ENCODE measurements at places on chromosomes 4 and X.
A peak's percentile ranks its signal among the peaks of the same experiment; 100 is the strongest.

- peak; percentile 81 for DNase-seq
Measured at GRCh38 chr4:173171098-173171497, 2.5 kb downstream of the GALNT7 start.

DNA sequence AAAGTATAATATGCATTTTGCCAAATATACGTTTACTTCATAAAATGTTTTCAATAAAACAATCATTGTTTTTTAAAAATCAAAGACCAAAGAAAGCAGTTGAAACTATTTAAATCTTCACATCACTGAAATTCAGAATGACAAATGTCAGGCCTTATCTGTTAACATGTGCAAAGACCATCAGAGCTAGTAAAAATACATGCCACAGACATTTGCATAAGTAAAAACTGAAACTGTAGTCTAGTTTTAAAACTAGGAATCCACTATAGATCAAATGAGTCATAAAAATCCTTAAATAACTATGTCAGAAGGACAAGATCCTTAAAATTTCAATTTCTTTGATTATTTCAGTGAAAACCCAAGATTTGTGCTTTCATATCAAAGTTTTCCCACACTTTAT is 24.8 kb downstream of the KLHL15 start:
- DNase-seq: no peak

DNA sequence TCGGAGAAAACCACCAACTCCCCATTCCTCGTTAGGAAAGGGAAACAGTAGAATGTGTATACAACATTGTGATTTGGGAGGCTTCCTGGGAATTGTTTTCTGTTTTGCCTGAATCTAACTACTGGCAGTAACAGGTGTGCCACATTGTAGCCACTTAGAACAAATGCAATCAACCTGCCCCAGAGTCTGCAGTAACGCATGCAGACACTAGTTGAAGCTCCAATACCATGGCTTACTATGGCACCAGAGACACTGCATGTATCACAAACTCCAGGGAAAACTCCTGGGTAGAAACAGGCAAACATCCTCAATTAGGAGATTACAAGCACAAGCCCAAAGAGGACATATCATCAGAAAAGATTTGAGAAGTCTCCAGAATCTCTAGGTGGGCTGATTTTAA is 154.2 kb upstream of the NEIL3 start:
- DNase-seq: no peak

- peak; percentile 23 for DNase-seq
Measured at GRCh38 chr4:99404595-99405287, 30.4 kb downstream of the ADH7 start.

GRCh38 chr4:6988016-6988715 is 55.0 kb upstream of the TADA2B start:
- peak; percentile 47 for DNase-seq

DNA sequence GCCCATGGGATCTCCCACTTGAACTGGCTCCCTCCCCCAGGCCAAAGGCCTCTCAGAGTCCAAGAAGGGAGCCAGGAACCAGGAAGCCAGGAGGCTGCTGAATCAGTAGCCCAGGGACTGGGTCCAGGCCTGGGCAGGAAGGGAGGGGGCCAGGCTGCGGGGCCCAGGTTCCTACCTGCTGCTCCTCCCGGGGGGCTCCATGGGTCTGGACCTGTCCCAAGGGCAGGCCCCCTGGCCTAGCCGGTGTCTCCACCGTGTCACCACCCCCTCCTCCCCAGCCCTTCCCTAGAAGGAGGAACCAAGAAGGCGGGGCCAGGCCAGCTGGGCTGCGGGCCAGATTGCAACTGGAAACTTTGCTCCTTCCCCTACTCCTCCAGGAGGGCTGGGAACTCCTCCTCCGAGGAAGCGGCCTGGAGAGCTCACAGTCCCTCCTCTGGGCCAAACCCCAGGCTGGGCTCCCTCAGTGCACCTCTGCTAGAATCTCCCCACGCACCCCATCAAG is at the start of gene IQSEC2:
IQSEC2 (minus strand) TSS at position 264 of the 502 bp plus-strand sequence.
- DNase-seq: peak; percentile 85

GRCh38 chrX:45517090-45517973 is 316.7 kb upstream of the DIPK2B start:
- no peak for DNase-seq

DNA sequence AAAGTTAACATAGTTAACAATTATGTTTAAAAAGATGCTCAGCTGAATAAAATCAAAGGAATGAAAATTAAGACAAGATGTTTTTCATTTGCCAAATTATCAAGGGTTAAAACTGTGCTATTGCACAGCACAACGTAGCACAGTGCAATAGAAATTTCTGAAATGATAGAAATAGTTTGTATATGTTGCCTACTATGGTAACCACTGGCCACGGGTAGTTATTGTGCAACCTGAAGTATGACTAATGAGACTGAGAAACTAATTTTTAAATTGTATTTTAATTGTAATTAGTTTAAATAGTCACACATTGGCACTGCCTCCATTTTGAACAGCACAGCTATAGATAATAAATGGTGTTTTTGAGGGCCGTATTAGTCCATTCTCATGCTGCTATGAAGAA is 343.1 kb upstream of the FAM241A start:
- DNase-seq: no peak

DNA sequence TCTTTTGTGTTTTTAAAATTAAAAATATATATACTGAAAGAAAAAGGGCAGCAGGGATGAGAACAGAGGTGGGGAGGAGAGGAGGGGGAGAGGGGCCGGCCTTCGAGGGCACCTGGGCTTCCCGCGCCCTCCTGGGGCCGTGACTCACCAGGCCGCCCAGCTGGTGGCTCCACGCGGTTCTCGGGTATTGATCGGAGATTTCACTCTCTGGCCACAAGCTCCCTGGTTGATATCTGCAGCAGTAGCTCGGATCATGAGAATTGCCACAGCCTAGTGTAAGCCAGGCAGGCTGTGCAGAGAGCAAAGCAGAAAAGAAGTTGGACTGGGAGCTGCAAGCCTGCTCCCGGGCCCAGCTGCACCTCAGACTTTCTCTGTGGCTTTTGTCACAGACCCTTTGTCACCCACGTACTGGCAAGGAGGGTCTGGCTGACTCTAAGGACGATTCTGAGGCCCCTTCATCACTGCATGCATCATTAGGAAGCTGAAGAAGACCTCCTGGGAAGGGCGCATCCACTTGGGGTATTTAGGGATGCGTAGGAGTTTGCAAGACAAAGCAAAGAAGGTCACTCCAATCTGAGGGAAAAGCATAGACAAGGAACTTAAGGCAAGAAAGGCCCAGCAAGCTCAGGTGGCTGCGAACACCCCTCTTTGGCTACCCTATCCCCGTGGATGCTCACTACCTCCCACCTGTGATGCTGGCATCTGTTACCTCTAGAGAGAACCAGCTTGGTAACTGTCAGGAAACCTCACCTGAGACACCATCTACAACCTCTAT is 71.7 kb downstream of the CPZ start:
- no peak for DNase-seq

GRCh38 chr4:107572281-107572680 is 147.8 kb downstream of the PAPSS1 start:
- no peak for DNase-seq

- peak; percentile 78 for DNase-seq
Measured at GRCh38 chr4:165222651-165222994, 15.3 kb downstream of the KLHL2 start.

GRCh38 chrX:138897621-138898492 is 186.3 kb upstream of the FGF13 start:
- no peak for DNase-seq

DNA sequence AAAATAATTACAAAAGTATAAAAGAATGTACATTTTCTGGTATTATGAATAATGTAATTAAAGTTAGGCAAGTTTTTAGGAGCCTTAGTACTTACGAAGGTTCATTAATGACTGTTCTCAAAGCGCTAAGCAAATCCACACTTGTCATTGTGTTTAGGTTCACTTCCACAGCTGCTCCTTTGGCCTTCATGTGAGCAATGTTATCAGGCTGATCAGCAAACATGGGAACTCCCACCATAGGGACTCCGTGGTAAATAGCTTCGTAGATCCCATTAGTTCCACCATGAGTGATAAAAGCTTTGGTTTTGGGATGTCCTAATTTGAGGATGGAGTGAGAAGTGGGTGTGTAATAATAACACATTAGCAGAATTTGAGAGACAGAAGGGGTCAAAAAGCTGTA is 45.1 kb downstream of the UGT2A2 start:
- DNase-seq: peak; percentile 48

GRCh38 chr4:109803924-109804571 is 2.2 kb upstream of the CFI start:
- peak; percentile 73 for DNase-seq

DNA sequence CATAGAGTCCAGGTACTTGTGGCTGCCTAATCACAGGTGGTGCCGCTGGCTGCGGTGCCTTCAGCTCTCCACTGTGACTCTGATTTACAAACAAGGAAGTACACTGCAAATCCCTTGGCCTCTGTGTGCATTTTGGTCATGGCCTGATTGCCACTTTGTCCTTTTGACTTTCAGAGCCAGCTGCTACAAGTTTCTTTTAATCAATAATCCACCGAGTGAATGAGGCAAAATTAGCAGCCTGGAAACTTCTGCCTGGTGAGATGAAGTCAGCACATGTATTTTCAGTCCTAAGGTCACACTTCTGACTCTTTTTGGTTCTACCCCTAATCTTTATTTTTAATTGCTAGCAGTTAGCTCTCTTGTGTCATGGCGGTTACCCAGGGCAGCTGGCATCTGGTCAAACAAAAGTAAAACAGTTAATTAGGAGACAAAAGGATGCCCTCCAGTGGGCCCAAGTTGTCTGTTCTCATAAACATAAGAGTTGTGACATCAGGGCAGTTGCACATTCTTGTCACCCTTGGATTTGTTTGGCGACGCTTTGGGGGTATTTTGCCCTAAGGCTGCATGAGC is 62.3 kb upstream of the LNX1 start:
- peak; percentile 42 for DNase-seq

DNA sequence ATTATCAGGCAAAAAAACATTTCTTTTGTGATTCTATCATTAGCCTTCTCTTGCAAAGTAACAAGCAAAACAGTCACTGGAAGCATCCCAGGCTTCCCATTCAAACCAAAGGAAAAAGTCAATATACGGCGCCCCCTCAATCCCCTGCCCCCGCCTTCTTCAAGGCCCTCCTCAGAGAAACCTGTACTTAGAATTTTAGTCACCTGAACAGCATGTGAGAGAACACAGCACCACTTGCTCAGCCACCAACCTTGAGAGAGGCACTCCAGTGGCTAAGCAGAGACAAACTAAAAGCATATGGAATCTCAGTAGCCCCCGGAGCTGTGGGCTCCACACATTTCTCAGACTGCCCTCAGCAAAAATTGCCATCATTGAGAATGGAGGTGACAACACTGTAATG is 25.2 kb downstream of the LEF1 start:
- DNase-seq: no peak

DNA sequence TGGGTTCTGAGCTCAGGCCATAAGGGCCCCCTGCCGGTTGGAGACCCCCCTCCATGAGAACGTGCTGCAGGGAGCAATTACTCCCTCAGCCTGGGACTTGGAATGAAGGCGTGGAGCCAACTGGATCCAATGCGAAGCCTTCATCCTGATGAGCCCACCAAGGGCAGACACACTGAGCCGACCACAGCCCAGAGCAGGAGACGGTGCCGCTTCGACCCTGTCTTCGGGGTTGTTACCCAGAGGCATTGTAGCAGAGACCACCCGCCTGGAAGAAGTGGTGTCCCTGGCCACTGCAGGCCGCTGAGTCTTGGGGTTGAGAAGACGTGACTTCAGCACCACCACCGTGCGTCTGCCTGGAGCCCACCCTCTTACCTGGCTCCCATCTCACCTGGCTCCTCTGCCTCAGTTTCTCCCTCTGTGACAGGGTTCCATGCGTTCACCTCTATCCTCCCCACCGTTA is 7.0 kb upstream of the NKX1-1 start:
- DNase-seq: no peak

DNA sequence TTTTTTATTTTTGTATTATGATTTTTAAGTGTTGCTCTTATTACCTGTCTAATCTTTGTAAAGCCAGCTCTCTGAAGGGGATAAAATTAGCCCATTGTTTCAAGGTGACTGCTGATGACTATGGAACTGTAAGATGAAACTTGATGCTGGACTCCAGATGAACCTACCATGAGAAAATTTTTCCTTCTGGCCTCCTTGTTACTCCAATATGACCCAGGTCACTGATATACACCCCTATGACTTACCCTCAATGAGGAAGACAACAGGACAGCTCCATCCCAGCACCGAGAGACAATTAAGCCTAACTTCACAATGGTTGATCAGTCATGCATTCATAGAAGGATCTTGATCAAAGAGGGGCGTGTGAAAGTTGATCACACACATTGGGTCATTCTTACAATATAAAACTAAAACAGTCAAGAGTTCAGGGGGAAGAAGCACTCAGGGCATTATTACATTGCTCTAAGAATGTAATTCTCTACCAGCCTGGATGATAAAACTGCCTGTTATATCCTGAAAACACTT is 230.8 kb upstream of the AGTR2 start:
- DNase-seq: no peak

DNA sequence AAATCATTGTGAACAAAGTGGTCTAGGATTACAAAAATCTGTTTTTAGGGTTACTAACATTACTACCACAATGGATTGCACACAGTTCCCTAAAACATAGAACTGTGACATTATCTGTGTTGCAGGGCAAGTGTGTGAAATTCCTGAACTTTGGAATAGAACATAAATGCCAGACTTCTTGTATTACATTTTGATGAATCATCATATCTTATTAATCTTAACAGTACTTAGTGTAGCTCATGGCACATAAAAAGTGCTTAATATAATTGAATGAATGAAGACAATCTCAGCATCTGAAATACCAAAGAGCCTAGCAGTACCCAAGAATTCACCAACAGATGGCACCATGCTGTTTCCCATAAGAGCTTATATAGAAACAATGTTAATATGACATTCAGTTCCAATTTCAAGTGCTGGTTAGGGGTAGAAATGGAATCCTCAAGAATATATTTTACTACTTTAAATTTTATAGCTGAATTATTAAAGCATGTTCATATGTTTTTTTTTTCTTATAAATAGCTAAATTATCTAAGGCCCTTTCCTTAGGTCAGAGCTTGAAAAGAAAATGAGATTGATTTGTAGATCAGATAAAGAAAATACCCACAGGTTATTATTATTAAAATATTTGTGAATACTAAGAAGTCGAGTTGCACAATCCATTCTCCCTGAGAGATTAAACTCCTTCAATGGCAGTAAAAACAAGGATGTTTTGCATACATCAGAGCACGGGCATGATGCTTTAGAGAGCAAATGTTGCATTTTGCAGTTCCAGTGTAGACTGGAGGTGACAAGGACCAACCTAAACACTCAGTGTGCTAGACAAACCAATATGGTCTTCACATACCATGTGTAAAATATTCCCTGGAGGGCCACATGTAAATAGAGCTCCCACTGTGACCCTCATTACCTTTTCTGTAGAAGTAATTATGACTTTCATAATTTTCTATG is 25.7 kb upstream of the SHISA3 start:
- peak; percentile 66 for DNase-seq

DNA sequence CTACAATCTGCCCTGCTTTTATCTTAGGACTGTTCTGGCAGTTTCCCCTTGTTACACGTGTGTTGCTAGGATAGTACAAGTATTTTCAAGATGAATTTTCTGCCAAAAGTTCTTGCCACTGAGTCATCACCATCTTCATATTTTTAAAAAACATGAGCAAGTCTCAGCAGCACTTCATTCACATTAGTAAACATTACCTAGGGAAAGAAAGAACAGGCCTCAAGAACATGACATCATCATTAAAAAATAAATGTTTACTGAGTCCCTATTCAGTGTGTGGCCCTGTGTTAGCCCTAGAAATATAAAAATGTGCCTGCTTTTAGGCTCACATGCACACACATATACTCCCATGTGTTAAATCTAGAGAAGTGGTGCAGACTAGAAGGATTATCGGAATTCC is 18.7 kb upstream of the GPC3 start:
- DNase-seq: no peak

- no peak for DNase-seq
Measured at GRCh38 chr4:95000076-95000648, 242.4 kb downstream of the BMPR1B start.

All from OCI-M1 (cell line).